Epithelial cell of esophagus (primary cell): ENCODE measurements at places on chromosomes 1 and 21.

- peak; percentile 56 for DNase-seq
Observed at GRCh38 chr1:229280921-229281320, 10.0 kb downstream of the RAB4A start.

GRCh38 chr1:244969355-244970235 is 105.3 kb upstream of the HNRNPU start:
- DNase-seq = peak; percentile 85

DNA sequence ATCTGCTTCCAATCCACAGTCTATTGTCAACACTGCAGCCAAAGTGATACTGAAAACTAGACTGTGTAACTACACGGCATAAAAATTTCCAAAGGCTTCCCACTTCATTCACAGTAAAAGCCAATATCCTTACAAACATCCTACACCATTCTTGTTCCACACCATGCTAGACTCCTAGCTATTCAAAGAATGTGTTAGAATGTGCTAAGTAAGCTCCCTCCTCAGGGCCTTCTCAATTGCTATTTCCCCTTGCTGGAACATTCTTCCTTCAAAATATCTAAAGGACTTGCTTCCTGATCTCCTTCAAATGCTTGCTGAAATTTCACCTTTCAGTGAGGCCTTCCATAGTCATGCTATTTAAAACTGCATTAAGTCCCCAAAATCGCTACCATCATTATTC is 228.1 kb downstream of the AKT3 start:
- DNase-seq = no peak

GRCh38 chr1:155471026-155471425 is 91.6 kb downstream of the ASH1L start:
- DNase-seq = no peak

GRCh38 chr1:211258756-211259637 is at the start of gene RCOR3:
Gene RCOR3 (plus strand): TSS chr1:211259366. CDS start chr1:211259561, 195 bp downstream.
- DNase-seq = peak; percentile 93

GRCh38 chr21:34844013-34844923 is 175.5 kb downstream of the CLIC6 start:
- DNase-seq = peak; percentile 78

GRCh38 chr1:36109041-36109679 is 15.9 kb downstream of the COL8A2 start:
- peak; percentile 79 for DNase-seq

GRCh38 chr1:3570066-3570986 is 41.0 kb downstream of the MEGF6 start:
- no peak for DNase-seq
